Chondrocyte (in vitro differentiated cells): ENCODE measurements at places on chromosomes 5 and 9. TPM values are rescaled to one million over a fixed set of nuclear protein-coding genes. Genes with fewer than 3 reads are reported as not detected.

Gene SHISAL2B
- not detected in 3 replicates for total RNA-seq

Gene TRAF1
- total RNA-seq: 10.0 to 11.3 TPM (median 10.8 TPM) in 3 replicates

Gene ENDOG
- total RNA-seq: 22.3 to 24.6 TPM (median 23.1 TPM) in 3 replicates

Gene IFNA2
- total RNA-seq: not detected in 3 replicates

GRCh38 chr5:165209101-165209727, 1703.8 kb downstream of the MAT2B start:
- H3K27ac ChIP-seq: no peak overlapping the region
- no peaks in the 10 kb centered on the region for H3K4me1 ChIP-seq
- no peak for DNase-seq
- H3K36me3 ChIP-seq: no peaks in the 10 kb centered on the region

DNA sequence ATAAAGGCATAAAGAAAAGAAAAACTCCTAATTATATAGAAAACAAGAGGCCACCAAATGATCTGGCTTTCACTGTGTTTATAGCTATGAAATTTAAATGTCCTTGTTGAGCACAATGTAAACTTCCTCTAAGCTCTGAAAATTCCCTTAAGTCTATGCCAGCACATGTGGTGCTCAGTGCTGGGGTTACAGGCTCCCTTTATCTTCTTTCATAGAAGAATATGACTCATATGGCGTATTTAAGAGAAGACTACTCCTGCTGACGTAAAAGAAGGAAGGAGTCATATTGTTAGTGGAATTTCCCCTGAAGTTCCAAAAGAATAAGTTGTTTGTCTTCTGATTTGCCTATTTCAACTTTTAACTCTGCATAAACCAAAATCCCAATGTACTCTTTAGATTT, 30.4 kb downstream of the RNF145 start:
- peak overlapping the region; percentile 57 for H3K27ac ChIP-seq
- no peaks in the 10 kb centered on the region for H3K27me3 ChIP-seq
- H3K4me1 ChIP-seq: peaks cover 51% of the 10 kb centered on the region
- H3K4me3 ChIP-seq: no peak overlapping the region
- no peak for DNase-seq

GRCh38 chr5:31754741-31755675, 116.1 kb downstream of the PDZD2 start:
- H3K27me3 ChIP-seq: peaks cover 15% of the 10 kb centered on the region
- no peak overlapping the region for H3K4me3 ChIP-seq
- H3K4me1 ChIP-seq: no peaks in the 10 kb centered on the region
- no peak for DNase-seq
- no peak overlapping the region for H3K27ac ChIP-seq
- H3K36me3 ChIP-seq: peaks cover 3% of the 10 kb centered on the region

GRCh38 chr5:113176196-113176595, 199.6 kb downstream of the DCP2 start:
- H3K27me3 ChIP-seq: no peaks in the 10 kb centered on the region
- H3K36me3 ChIP-seq: peaks cover 3% of the 10 kb centered on the region
- H3K27ac ChIP-seq: no peak overlapping the region
- H3K4me3 ChIP-seq: no peak overlapping the region
- DNase-seq: no peak

GRCh38 chr9:95515272-95516113, 1.3 kb downstream of the PTCH1 start:
- no peaks in the 10 kb centered on the region for H3K27me3 ChIP-seq
- no peaks in the 10 kb centered on the region for H3K36me3 ChIP-seq
- H3K27ac ChIP-seq: no peak overlapping the region
- no peak for DNase-seq

GRCh38 chr9:973295-973834, 3.1 kb upstream of the DMRT3 start:
- peaks cover 25% of the 10 kb centered on the region for H3K4me1 ChIP-seq
- H3K4me3 ChIP-seq: no peak overlapping the region
- H3K27me3 ChIP-seq: peaks cover 69% of the 10 kb centered on the region
- H3K27ac ChIP-seq: no peak overlapping the region
